Breast epithelium (tissue), 4 donors: ENCODE measurements at places on chromosomes 3 and 15. TPM values are rescaled to one million over a fixed set of nuclear protein-coding genes. Genes with fewer than 3 reads are reported as not detected.

SPG11 gene
- total RNA-seq, result 117 TPM

- H3K4me1 ChIP-seq, result no peaks in the 10 kb centered on the region
- no peak for DNase-seq
Measured at GRCh38 chr3:124269619-124270018, 277.7 kb upstream of the ROPN1 start.

DNA sequence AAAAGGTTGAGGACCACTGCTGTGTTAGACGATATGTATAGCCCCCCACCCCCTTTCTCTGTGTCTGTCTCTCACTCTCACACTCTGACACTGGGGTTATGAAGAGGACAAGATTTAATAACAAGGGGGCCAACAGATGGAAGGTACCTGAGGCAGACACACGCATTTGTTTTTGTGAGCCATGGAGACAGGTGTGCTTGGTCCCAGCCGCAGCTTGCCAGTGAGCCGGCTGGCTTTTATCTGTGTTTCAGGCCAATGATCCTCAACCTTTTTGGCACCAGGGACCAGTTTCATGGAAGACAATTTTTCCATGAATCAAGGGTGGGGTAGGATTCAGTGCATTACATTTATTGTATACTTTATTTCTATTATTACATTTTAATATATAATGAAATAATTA is 394.9 kb upstream of the RGMA start:
- H3K27ac ChIP-seq, result no peak overlapping the region
- no peak overlapping the region for H3K4me3 ChIP-seq
- H3K36me3 ChIP-seq, result no peaks in the 10 kb centered on the region
- no peak for DNase-seq

DNA sequence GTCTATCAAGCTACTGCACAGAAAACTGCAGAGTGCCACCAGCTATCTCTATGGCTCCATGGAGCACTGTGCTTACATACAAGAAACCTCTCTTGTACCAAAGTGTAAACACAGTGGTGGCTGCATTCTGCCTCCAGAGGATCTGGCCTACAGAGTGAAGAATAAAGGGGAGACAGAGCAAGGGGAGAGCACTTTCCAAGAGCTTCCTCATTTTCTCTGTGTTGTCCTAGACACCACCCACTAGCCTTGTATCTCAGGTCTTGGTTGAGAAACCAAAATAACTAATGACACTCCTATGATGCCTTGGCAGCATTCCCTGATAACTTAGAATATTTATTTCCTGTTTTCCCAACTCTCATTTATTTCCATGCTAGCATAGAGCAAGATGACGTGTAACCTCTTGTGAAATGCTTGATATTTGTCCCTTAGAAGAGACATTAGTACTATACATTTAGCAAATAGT is 56.9 kb upstream of the PHLDB2 start:
- H3K27me3 ChIP-seq, result no peaks in the 10 kb centered on the region
- H3K36me3 ChIP-seq, result no peaks in the 10 kb centered on the region
- no peak overlapping the region for H3K4me3 ChIP-seq
- DNase-seq, result no peak
- peak overlapping the region; percentile 73 for H3K27ac ChIP-seq
- peaks cover 9% of the 10 kb centered on the region for H3K4me1 ChIP-seq

GRCh38 chr3:157390713-157391515 is 45.7 kb upstream of the PTX3 start:
- no peaks in the 10 kb centered on the region for H3K4me1 ChIP-seq
- H3K4me3 ChIP-seq, result no peak overlapping the region
- no peak overlapping the region for H3K27ac ChIP-seq
- H3K36me3 ChIP-seq, result no peaks in the 10 kb centered on the region

NR2E3 gene
- not detected for total RNA-seq

FETUB gene
- total RNA-seq, result not detected

DNA sequence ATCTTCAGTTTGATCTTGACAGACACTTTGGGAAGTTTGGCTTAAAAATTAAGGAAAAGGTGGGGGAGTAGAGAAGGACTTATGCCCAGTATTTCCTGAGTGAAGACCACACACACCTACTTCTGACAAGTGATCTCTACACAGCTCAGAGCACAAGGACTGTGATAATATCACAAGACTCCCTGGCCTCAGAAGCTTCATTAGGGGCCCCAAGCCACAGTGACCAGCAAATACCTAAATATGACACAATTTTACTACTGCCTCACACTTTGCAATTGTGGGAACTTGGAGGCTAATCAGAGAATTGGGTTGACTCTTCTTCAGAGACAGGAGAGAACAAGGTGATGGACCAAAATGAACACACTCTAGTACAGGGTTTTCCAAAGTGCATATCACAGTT is 2.6 kb downstream of the ILDR1 start:
- H3K27ac ChIP-seq, result no peak overlapping the region
- H3K4me3 ChIP-seq, result no peak overlapping the region
- no peaks in the 10 kb centered on the region for H3K4me1 ChIP-seq
- no peaks in the 10 kb centered on the region for H3K27me3 ChIP-seq
- no peaks in the 10 kb centered on the region for H3K36me3 ChIP-seq

EPHB1 gene
- 5.9 TPM for total RNA-seq

DNA sequence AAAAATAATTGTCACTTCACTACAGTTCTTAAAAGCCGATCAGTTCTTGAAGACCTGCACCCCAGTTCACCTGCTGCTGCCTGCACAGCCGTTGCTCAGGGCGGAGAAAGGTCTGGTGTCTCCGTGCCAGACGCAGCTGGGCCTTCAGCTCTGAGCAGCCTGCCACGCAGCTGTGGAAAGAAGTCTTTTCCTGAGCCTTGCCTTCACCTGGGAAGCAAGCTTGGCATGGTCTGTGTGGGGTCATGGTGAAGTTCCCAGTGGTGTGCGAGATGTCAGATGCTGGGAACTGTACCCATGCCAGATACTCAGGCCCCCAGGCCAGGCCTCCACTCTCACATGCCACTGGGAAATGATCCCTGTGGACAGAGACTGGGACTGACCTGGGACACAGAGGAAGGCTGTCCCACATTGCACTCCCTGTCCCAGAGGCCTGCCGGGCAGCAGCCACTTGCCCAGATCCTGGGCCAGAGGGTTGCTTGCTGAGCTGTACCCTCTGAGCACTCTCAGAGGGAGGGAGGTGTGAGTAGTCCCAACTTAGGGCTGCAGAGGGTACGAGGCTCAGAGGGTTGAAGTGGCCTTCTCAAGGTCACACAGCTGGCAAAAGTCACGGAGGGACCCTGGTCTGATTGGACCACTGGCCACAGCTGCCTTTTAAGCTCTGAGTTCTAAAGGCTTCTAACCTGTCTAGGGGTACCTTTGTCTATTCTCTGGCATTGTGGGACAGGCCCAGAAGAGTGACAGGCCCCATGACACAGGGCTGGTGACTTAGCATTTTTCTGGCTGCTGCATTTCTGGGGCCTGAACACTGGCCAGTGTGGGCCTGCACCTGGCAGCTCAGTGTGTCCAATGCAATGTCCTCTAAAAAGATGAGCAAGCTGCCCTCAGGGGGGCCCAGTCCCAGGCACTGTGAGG is 55.4 kb downstream of the KLF13 start:
- H3K4me3 ChIP-seq, result no peak overlapping the region
- no peaks in the 10 kb centered on the region for H3K4me1 ChIP-seq
- H3K36me3 ChIP-seq, result no peaks in the 10 kb centered on the region
- H3K27me3 ChIP-seq, result no peaks in the 10 kb centered on the region
- H3K27ac ChIP-seq, result no peak overlapping the region

DNA sequence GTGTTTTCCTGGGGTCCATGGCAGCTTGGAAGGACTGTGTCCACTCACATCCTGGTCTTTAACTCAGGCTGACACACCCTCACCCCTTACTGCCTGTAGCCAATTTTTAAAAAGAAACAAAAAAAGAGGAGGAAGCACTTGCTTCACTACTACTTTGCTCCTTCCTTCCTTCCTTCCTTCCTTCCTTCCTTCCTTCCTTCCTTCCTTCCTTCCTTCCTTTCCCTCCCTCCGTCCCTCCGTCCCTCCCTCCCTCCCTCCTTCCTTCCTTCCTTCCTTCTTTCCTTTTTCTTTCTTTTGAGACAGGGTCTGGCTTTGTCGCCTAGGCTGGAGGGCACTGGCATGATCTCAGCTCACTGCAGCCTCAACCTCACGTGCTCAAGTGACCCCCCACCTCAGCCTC is 25.5 kb upstream of the AKAP13 start:
- no peak overlapping the region for H3K4me3 ChIP-seq
- no peaks in the 10 kb centered on the region for H3K4me1 ChIP-seq
- no peak overlapping the region for H3K27ac ChIP-seq
- no peaks in the 10 kb centered on the region for H3K27me3 ChIP-seq
- no peak for DNase-seq
- H3K36me3 ChIP-seq, result no peaks in the 10 kb centered on the region

DNA sequence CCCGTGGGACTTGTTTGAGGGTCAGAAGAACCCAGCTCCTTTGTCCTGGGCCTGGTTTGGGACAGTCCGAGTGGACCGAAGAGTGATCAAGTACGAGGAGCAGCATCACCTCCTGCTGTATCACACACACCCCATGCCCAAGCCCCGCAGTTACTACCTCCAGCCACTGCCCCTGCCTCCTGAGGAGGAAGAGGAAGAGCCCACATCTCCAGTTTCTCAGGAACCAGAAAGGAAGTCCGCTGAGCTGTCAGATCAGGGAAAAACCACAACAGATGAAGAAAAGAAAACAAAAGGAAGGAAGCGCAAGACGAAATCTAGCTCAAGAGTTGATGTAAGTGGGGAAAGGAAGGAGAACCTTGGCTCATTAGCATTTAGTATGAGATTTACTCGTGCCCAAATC is 3.3 kb upstream of the P2RY12 start:
- H3K4me1 ChIP-seq, result no peaks in the 10 kb centered on the region
- no peaks in the 10 kb centered on the region for H3K27me3 ChIP-seq
- no peak overlapping the region for H3K27ac ChIP-seq
- DNase-seq, result no peak
- H3K4me3 ChIP-seq, result no peak overlapping the region

- peak overlapping the region; percentile 99 for H3K27ac ChIP-seq
- H3K4me3 ChIP-seq, result peak overlapping the region; percentile 83
- H3K36me3 ChIP-seq, result no peaks in the 10 kb centered on the region
- no peaks in the 10 kb centered on the region for H3K27me3 ChIP-seq
- peaks cover 9% of the 10 kb centered on the region for H3K4me1 ChIP-seq
Measured at GRCh38 chr15:45587863-45588170, 638 bp downstream of the BLOC1S6 start.

GRCh38 chr3:86653661-86654205 is 337.2 kb downstream of the VGLL3 start:
- H3K27ac ChIP-seq, result no peak overlapping the region
- no peaks in the 10 kb centered on the region for H3K27me3 ChIP-seq
- no peaks in the 10 kb centered on the region for H3K36me3 ChIP-seq
- no peak for DNase-seq
- no peaks in the 10 kb centered on the region for H3K4me1 ChIP-seq
- H3K4me3 ChIP-seq, result no peak overlapping the region

CPNE9 gene
- total RNA-seq, result not detected

- H3K4me1 ChIP-seq, result no peaks in the 10 kb centered on the region
- no peaks in the 10 kb centered on the region for H3K36me3 ChIP-seq
- no peak overlapping the region for H3K4me3 ChIP-seq
- H3K27ac ChIP-seq, result no peak overlapping the region
- DNase-seq, result no peak
Measured at GRCh38 chr3:134839422-134839821, 44.4 kb downstream of the EPHB1 start.

DNA sequence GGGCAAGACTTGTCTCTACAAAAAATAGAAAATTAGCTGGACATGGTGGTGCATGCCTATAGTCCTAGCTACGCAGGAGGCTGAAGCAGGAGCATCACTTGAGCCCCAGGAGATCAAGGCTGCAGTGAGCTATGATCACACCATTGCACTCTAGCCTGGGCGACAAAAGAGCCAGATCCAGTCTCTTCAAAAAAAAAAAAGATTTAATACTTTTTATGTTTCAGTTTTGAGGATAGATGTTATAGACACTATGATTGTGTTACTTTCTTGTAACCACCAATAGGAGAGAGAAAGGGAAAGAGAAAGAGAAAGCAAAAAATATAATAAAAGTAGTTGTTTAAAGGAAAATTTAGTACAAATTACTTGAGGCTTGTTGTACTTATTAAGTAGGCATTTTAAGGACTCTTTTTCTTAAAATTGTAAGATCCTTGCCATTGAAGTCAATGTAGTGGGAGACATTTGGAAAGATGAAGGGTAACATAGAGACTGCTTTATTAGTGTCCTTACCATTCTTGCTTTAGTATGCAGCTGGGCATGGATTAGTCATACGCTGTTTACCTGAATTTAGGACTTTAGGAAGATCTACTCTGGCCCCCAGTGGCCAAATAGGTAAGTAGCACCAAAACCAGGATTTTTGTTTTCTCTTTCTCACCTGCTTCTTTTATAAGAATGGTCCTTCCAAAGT is 35.1 kb upstream of the ZDHHC23 start:
- H3K36me3 ChIP-seq, result no peaks in the 10 kb centered on the region
- no peaks in the 10 kb centered on the region for H3K27me3 ChIP-seq
- H3K4me1 ChIP-seq, result no peaks in the 10 kb centered on the region
- DNase-seq, result no peak
- no peak overlapping the region for H3K27ac ChIP-seq

- H3K27ac ChIP-seq, result no peak overlapping the region
- no peaks in the 10 kb centered on the region for H3K4me1 ChIP-seq
- H3K27me3 ChIP-seq, result no peaks in the 10 kb centered on the region
- no peaks in the 10 kb centered on the region for H3K36me3 ChIP-seq
Measured at GRCh38 chr3:24400015-24400414, 94.6 kb downstream of the THRB start.

DNA sequence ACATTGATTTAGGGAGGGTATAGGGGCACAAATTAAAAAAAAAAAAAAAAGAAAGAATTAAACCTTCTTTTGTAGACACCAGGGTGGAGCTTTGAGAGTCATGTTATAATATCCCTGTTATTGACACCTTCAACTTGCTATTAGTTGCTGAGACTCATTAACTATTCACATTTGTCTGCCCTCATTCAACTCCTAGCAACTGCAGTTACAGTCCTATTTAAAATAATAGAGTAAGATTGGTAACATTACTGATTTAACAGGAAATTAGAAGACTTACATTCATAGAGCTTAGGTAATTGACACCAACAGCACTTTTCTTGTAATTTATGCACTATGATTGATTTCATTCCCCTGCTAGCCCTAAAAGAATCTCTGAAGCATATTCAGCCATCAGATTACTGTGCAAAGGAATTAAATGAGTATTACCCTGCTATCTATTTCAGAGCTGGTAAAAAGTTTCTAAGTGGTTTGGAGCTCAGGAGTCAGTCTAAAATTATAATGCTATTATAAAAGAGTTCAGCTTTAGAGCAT is 148.8 kb upstream of the TBL1XR1 start:
- no peaks in the 10 kb centered on the region for H3K36me3 ChIP-seq
- H3K27me3 ChIP-seq, result no peaks in the 10 kb centered on the region
- DNase-seq, result no peak

- no peaks in the 10 kb centered on the region for H3K4me1 ChIP-seq
- DNase-seq, result no peak
- H3K36me3 ChIP-seq, result no peaks in the 10 kb centered on the region
- H3K27me3 ChIP-seq, result no peaks in the 10 kb centered on the region
Measured at GRCh38 chr3:101377796-101378195, 57.4 kb upstream of the IMPG2 start.

HCLS1 gene
- 37.8 TPM for total RNA-seq

DNA sequence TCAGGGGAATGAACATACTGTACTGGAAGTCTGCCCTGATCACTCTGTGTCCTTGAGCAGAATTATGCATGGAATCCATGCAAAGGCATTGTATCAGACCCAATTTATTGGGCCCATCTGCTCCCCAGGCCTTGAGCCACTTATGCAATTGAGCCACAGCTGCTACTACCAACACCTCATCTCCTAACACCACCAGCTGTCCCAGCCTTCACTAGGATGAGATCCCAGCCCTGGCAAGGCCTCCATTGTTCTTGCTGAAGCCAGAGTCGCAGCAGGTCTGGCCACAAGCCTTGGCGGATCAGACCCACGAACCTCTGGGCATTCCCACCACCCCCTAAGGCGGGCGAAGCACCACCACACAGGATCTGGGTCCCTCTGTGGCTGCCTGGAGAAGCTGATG is 9.2 kb upstream of the NME9 start:
- no peak overlapping the region for H3K27ac ChIP-seq
- no peaks in the 10 kb centered on the region for H3K27me3 ChIP-seq
- no peak overlapping the region for H3K4me3 ChIP-seq
- no peak for DNase-seq

GPR62 gene
- total RNA-seq, result not detected
